ENCODE measurements at places on chromosomes 11 and 22.

- no peak for DNase-seq
Observed at GRCh38 chr22:23121424-23121823, 20.4 kb downstream of the RSPH14 start.

DNA sequence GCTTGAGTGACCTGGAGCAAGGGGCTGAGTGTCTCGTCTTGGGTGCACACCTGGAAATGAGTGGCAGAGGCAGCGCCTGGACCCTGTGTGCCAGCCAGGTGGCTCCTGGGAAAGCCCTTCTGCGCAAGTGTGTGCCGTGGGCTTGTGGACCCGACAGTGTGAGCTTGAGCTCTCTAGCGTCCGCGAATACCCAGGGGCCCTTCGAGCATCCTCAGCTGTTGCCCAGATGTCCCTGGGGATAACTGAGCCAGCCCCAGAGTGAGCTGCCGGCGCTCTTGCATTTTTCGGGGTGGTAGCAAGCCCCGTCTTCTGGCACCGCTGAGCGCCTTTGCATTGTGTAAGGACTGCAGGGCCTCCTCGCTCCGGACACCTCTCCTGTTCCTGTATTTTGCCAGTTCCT is 399.2 kb downstream of the TBC1D22A start:
- DNase-seq = no peak

DNA sequence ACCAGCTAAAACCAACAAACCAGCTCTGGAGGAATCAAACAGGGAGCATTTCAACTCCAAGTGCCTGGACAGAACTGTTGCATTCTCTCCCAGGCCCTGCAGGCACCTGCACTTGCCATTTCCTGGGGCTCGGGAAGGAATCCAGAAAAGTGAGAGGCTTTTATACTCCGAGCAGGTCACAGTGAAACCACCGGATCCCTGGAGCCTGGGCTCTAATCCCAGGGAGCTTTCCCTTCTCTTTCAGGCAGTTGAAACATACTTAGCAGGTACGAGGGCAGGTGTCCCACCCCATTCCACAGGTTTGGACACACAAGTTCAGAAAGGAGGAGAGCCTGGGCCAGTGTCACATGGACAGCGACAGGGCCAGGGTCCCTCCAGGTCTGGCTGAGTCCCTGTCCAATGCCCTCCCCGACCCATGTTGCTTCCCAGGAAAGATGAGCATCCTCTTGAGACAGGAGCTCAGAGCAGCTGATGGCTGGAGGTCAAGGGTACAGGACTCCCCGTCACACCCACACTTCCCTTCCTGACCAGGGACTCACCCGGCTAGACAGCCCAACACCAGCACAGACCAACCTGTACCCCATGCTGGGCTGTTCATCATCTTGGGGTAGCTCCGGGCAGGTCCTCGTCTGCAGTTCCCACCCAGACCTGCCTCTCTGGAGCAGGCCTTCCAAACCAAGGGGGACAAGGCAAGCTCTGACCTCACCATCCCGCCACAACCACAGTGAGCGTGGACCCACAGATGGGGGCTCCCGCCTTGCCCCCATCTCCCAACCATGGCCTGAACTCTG is 49.9 kb upstream of the CD5 start:
- no peak for DNase-seq

GRCh38 chr11:124834526-124835180 is 30.6 kb upstream of the ROBO3 start:
- no peak for DNase-seq

DNA sequence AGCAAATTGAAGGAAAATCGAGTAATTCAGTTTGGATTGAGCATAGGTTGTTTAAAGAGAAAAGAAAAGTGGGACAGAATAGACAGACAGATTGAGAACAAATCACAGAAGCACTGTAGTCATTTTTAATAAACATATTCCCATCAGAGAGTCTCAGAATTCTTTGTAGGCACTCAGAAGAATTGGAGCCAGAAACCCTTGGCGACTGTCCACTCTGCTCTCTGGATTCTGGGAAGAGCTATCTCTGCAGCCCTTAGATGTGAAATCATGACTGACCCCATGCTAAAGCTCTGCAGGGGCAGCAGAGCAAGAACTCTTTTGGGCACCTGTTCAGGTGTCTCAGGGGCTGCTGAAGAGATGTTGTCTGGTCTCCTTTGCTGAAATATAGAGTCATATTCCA is 223.7 kb upstream of the KIRREL3 start:
- no peak for DNase-seq

GRCh38 chr22:17266251-17266971 is 47.2 kb upstream of the ADA2 start:
- peak; percentile 38 for DNase-seq

DNA sequence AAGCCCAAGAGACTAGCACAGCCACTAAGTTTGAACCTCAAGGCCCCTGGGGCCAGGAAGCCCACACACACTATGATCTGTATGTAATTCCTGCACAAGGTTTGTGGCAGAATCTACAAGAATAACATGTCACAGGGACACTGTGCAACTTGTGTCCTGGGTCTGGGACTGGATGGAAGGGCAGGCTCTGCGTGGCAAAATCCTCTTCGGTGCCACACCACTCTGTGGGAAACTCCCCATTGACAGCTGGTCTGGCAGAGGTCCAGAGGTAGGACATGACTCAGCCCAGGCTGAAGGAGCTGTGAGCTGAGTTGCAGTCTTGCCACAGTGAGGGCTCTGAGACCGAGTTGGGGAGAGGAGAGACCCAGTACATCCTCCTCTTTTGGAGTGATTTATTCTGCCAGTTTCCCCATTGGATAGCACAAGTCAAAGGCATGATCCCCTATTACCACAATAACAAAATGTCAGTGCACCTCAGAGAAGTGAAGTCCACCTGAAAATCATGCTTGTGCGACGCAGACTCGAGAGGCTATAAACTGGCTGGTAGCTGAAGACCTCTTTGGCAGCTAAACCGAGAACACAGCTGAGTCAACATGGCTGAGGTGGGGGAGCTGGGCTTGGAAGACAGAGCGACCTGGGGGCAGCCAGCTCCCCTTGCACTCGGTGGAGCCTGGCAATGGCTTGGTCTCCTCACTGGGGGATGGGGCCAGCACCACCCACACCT is 23.3 kb upstream of the SERPIND1 start:
- peak; percentile 25 for DNase-seq

DNA sequence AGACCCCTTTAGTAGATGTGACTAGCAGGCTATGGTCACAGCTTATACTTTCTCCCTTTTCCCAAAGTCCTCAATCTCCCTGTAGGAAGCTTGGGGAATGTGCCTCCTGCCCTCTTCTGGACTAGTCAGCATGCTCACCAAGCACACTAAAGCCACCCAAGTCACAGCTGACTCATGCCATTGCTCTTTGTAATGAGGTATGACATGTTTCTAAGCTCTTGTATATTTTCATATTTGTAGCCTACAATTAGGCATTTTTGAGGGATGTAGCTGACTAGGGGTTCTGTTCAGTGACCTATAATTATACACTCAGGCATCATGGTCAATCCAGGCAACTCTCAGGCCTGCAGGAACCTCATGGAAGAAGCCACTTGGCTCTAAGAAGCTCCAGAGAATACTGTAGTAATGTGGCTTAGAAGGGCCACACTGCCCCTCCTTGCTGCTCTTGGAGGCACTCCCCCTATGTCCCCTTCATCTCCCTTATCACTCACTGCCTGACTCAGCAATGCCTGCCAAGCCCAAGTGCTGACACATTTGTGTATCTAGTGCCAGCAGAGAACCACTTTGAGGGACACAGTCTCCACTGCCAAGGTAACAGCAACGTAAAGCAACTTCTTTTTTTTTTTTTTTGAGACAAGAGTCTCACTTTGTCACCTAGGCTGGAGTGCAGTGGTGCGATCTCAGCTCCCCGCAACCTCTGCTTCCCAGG is 86.2 kb downstream of the RPL27A start:
- DNase-seq = no peak

- DNase-seq = no peak
Observed at GRCh38 chr11:129643031-129643721, 172.5 kb upstream of the TMEM45B start.

- no peak for DNase-seq
Observed at GRCh38 chr11:70901951-70902521, 350.3 kb downstream of the SHANK2 start.

DNA sequence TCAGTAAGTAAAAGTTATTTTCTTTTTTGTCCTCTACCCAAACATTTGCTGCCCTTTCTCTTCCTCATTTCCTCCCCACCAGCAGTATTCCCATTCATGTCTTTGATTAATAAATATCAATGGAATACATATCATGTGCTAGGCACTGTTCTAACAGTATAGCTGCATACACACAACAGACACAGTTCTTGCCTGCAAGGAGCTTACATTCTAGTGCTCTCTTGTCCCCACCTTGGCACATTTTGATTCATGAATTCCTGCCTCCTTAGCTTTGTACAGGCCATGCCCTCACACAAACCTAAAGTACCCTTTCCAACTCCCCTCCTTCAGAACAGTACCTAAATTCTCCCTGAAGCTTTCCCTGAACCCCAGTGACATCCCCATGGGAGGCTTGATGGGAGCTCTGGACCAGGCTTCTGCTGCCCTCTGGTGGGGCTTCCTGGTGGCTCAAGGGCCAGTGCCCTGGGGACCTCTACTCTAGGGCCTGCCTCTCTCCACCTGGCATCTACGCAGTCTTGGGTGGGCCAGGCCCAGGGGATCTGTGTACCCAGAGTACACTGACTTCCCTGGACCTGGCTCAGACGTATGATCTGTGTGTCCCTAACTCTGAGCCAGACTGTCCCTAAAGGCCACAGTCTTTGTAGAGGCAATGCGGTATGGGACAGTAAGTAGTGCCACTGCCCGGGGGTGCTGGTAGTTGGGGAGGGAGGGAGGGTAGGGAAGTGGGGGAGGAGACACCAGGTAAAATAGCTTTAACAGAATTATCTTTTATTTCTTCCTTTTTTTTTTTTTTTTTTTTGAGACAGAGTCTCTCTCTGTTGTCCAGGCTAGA is 14.1 kb downstream of the RPS13 start:
- peak; percentile 23 for DNase-seq

GRCh38 chr11:30774496-30775232 is 188.5 kb upstream of the MPPED2 start:
- no peak for DNase-seq

- no peak for DNase-seq
Observed at GRCh38 chr11:45362636-45363035, 76.5 kb upstream of the SYT13 start.

DNA sequence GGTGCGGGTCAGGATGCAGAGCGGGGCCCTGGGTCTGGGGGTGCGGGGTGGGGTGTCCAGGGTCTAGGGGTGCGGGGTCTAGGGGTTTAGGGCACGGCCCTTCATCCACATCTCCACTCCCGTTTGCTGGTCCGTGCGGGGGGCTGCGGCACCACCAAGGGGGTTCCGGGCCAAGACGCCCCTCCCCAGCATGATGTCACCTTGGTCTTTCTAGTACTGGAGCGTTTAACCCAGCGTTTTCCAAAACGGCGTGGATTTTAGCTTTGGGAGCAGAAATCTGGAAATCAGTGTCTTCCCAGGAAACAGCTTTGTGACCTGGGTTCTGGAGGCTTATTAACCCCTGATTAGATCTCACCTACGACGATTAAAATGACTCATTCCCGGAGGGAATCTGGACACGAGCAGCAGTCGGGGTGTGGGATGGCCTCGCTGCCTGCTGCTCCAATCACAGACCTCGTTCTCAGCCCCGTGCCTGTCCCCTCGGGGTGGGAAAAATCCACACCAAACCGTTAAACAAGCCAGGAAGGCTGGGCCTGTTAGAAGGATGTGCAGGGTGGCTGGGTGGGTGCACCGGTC is 759 bp downstream of the AP2A2 start:
- DNase-seq = no peak

DNA sequence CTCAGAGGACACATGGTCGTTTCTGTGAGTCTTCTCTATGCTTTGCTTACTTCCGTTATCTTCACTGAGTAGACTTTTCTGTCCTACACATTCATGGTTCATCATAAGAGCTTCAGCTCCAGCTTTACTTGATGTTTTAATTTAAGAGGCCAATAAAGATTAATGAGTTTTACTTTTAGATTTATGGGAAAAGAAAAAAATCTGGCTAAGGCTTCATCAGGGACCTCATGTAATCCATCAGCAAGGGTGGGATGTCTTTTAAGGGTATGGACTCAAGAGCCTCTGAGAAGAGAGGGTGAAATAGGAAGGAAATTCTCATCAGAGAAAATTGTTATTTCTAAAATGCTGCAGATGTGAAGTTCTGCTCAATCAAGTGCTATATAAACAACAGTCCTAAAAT is 963.0 kb upstream of the RAG2 start:
- DNase-seq = no peak

DNA sequence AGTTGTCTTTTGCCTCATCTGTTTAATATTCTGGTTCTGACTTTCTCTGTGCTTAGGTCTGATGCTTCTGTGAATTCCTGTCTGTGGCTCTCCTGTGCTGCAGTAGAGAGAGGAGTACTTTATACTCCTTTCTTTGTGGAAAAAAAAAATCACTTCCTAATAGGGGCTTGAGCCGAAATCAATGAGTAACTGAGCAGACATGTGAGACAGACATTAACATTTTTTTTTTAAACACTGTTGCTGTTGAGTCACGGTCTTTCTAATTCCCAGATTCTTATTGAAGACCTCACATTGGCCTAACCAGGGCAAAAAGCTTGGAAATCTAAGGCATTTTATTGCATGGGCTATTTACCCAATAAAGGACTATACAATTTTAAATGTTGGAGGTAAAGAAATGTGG is 86.1 kb downstream of the GRM5 start:
- no peak for DNase-seq

GRCh38 chr22:40070701-40071100 is 75.9 kb downstream of the FAM83F start:
- DNase-seq = no peak

DNA sequence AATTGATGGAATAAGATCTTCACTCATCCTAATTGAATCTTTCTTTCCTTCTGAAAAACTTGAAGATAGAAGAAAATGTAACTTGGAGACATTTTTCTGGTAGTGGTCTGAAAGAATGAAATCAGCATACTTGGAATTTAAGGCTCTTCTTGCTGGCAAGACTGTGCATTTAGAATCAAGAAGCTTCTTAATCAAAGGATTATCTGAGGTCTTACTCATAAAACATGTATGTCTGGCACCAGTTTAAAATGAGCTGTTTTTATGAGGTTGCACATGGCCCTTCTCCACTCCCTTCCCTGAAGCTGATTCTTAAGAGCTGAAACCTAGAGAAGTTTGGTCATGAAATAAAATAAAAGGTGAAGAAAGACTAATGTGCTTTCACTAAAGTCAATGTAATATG is 77.3 kb downstream of the ARHGEF12 start:
- no peak for DNase-seq

DNA sequence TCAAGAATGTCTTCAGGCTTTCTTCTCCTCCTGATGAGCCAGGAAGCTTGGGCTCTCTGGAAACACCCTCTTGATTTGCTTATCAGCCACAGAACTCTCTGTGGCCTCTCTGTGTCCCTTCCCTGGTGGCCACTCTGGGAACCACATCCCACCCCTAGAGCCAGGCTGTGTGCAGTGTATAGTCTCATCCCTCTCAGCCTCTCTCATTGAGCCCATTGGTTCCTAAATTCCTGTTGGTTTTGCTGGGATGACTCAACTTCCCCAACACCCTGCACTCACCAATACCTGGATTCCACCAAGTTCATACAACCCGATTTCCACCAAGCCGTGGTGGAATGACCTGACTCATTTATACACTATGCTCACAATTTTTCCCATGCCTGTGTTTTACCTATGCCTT is 5.2 kb downstream of the IRAG1 start:
- DNase-seq = no peak
